Left cardiac atrium (tissue), 4 donors: ENCODE measurements at places on chromosomes 3 and 15.

GRCh38 chr15:68431792-68432401 is at the start of gene ITGA11:
Gene ITGA11 (minus strand): TSS chr15:68432163. CDS start chr15:68432066, 97 bp downstream.
- DNase-seq, result peak; percentile 88

- no peak for DNase-seq
Measured at GRCh38 chr15:76333720-76334437, 2.7 kb upstream of the ISL2 start.

- no peak for DNase-seq
Measured at GRCh38 chr3:128933922-128934253, 54.5 kb downstream of the ACAD9 start.

DNA sequence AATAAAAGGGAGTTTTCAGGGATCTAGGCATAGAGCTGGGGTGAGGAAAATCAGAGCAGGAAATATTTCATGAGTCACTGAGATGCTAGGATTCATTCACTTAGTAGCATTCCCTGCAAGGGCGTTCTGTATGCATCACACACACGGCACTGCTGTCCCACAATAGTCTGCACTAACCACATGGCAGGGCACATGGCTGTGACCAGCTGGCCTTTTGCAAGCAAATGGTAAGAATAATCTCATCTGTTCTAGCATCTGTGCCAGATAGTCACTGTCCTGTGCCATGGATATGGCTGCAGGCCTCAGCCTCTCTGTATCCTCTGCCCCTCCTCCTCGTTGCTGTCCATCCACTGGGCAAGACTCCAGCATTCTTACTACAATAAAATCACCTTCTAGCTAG is 37.8 kb downstream of the BOC start:
- no peak for DNase-seq

- DNase-seq, result no peak
Measured at GRCh38 chr15:40764629-40765103, 798 bp downstream of the GCHFR start.
